ENCODE measurements at places on chromosomes 13 and 19.
A peak's percentile ranks its signal among the peaks of the same experiment; 100 is the strongest.

- DNase-seq: no peak
Observed at GRCh38 chr13:113661509-113661908, 3.5 kb upstream of the ATP4B start.

DNA sequence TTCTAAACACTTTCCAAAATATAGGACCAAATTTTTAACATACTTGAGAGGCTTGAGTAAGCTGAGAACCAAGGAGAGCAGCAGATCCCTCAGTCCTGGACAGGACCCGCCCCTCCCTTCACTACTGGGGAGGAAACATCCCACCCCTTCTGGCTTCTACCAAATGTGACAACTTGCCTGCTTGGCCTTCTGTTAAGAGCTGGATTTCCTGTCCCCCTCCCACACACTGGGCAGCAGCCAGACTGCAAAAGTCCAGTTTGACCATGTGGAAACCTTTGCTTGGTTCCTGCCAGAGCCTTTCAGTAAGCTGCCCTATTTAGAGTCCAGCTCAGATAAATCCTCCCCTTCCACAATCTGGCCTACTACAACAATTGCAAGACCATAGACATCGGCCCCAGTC lies 84.3 kb downstream of the FGF14 start:
- DNase-seq: no peak

DNA sequence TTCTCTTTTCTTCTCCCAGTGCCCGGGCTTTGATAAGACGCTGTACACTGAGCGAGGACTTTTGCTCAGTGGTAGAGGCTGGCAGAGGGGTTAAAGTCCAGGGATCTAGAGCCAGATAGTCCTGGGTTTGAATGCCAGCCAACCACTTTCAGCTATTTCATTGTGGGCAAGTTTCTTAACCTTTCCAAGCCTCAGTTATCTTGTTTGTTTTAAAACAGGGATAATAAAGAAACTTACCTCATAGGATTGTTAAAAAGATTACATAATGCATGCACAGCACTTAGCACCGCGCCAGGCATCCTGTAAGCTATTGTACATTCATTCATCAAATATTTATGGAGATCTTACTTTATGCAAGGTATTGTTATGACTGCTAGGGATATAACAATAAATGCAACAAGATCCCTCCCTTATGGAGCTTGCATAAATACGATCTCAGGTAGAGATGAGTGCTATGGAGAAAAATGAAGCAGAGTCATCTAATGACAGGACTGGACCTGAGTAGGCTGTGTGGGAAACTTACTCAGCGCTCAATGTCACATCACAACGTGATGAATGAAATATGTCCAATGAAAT lies 70.8 kb downstream of the LNX2 start:
- peak; percentile 10 for DNase-seq

DNA sequence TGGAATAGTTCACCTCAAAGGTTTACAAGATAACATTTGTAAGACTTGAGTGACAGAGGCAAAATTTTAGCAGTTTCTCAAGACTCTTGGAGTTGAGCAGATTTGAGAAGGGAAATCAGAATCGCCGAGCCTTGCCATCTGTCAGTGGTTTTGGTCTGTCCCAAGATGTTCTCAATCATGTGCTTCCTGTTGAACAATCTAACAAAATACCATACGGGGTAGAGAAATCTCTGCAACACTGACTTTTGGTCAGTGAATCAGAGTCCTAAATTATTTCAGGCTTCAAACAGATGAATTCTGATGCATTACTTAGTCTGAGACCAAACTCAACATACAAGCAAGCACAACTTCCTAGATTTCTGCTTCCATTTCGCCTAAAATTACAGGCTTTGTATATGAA lies 3.8 kb downstream of the KCTD12 start:
- DNase-seq: no peak

DNA sequence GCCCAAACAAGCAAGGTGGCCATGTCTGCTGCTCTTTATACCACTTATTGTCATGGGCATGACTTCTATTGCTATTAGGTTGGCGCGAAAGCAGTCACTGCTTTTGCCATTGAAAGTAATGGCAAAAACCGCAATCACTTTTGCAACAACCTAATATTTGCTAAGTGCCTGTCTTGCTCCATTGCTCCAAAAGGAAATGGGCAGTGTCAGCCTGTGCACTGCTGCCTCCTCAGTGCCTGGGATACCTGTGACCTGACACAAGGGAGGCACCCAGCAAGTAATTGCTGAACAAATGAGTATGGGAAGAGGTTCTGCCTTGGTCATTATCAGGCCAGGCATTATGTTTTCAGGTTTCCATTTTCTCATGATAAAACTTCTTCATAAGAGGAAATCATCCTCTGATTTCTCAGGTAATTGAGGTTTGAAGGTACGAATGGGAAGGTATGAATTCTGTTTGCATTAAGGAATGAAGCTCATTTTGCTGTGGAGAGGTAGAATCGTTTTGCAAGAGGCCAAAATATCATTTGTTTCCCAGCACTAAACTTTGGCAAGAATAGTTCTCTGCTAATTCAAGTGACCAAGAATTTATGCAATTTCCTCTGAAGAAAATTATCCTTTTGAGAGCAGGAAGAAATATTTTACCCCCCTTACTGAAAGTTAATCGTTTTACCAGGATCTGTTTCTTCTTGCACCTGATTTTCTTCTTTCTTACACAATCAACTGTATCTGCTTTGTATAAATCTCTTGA lies 128.4 kb upstream of the SPRY2 start:
- no peak for DNase-seq

GRCh38 chr13:23610966-23611491 lies 40.8 kb downstream of the TNFRSF19 start:
- no peak for DNase-seq

DNA sequence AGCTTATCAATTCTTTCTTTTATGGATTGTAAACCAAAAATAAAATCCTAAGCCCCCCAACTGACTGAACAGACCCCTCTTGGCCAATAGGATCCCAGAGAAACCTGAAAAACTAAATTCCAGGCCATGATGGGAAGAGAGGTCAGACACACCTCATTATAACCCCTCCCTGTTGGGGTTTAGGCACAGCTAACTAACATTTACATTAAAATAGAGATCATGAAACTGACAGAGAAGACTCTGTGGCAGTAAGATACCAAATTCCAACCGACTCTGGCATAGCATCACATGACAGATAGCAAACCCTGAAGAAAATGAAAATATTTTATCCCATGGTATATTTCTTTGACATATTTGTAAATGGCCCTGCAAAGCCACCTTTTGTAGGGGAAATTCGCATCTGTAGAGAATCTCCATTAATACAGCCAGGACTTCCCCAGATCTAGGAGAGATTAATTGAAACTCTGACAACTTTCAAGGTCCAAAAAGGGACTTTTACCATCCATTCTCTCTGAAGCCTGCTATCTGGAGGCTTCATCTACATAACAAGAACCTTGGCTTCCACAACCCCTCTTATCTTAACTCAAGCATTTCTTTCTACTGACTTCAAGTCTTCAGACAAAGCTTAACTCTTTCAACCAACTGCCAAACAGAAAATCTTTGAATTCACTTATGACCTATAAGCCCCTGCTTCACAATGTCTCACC lies 27.1 kb upstream of the GAS6 start:
- DNase-seq: no peak

GRCh38 chr19:32824916-32825608 lies 44.5 kb downstream of the SLC7A9 start:
- DNase-seq: no peak

Data from HuH-7 (cell line).